ENCODE measurements at places on chromosomes 5 and 9.

DNA sequence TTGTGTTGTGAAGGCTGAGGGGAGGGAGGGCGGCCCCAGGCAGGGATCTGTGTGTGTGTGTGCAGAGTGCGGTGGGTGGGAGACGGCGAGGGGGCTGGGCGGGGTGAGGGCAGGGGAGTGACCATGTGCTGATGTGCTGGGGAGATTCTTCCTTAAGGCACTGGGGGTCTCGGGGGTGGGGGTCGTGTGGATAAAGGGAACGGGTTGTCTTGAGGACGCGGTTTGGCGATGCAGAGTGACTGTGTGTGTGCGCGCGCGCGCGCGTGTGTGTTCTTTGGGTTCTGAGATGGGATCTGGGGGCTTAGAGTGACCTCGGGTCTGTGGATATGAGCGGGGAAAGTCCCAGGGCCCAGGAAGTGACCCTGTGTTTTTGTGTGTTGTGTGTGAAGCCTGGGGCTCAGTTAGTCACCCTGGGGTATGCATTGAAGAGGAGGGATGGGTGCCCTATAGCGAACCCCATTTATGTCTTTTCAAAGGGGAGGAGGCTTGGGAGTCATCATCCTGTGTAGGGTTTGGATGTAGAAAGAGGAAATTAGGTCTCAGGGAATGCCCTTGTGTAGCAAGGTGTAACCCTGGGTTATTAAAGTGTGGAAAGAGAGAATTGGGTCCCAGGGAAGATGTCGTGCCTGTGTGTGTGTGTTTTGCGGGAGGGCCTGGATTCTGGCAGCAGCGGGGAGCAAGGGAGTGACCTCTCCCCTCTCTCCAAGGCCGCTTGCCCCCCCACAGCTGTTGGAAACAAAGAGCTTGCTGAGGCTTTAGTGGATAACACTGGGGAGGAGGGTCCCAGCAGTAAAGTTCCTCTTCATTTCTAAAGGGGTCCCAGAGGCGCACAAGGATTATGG is 1.4 kb downstream of the TMEFF1 start:
- DNase-seq: peak; percentile 63

- DNase-seq: no peak
Observed at GRCh38 chr5:74657165-74657564, 16.6 kb upstream of the ENC1 start.

DNA sequence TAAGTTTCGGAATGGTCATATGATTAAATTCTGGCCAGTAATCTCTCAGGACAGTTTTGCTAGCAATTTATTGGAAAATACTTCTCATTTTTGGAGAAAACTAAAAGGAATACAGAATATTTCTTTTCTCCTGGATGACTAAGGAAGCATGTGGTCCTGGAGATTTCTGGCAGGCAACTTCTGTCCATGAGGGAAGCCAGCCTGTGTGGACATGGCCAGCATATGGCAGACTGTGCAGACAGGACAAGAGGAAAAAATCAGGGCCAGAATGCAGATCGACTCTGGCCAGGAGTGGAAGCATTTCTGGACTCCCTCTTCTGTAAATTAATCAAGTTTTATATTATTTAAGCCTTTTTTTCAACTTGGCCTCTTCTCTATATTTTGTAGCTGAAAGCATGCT is 100.4 kb upstream of the CDH18 start:
- DNase-seq: peak; percentile 12

DNA sequence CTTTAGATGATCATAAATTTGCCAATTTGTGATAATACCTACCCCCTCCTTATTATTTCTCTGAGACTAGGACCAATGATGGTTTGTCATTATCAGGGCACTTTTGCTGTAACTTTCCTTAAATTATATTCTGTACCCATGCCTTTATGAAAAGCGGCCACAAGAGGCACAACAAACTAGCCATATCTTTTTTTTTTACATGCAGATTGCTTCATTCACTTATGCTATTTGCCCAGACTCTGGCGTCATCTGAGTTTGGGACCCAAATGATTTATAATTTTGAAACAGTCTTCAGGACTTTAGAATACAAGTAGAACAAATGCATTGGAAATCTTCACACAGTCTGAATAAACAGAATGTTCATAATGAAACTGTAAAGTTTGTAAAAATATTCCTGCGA is 408.1 kb downstream of the MAT2B start:
- no peak for DNase-seq

All from pons (tissue), 1 donor.